NCI-H460 (cell line): ENCODE measurements at places on chromosomes 11 and 22. TPM values are rescaled to one million over a fixed set of nuclear protein-coding genes. Genes with fewer than 3 reads are reported as not detected.

The CRYBB2 gene
- total RNA-seq = not detected in 2 replicates

GRCh38 chr11:68120273-68121066 lies 718 bp downstream of the CHKA start:
- no peak for DNase-seq

The C11orf16 gene
- not detected in 2 replicates for total RNA-seq

The ARHGAP32 gene
- 10.7 and 12.4 TPM in 2 replicates for total RNA-seq

DNA sequence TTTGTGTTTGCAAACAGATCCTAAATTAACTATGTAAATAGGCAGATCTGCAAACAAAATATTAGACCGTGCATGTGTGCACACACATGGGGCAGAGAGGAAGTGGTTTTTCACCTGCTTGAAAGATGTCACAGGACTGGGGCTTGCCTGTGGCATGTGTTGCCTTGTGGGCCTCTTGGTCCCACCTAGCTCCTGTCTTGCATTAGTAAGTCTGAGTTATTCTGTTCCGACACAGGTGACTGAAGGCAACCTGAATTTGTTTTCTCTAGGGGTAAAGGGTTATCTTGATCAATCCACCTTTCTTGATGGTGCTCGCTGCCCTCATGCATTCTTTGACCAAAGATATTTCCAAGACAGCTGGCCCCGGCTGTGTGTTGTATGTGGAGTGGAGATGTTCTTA lies 667.5 kb downstream of the NTM start:
- DNase-seq = no peak

- DNase-seq = no peak
These were observed 1.2 kb upstream of the PPP1R14B start for GRCh38 chr11:64247729-64248531.

DNA sequence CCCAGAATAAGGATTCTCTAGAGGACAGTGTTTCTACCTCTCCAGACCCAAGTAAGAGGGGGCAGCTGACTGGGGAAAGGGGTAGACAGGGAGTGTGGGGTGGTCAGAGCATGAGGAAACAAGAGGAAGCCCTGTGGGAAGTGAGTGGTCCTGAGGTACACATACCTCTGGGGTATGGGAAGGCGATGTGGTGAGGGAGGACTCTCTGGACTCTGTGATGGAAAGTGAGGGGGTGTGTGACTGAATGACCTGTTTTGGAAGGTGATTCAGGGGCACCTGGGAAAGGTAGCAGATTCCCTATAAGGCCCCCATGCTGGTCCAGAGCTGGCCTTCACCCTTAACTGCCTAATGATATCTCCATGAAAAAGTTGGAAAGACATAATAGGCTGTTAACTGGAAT lies 80.1 kb downstream of the DEPDC5 start:
- no peak for DNase-seq

DNA sequence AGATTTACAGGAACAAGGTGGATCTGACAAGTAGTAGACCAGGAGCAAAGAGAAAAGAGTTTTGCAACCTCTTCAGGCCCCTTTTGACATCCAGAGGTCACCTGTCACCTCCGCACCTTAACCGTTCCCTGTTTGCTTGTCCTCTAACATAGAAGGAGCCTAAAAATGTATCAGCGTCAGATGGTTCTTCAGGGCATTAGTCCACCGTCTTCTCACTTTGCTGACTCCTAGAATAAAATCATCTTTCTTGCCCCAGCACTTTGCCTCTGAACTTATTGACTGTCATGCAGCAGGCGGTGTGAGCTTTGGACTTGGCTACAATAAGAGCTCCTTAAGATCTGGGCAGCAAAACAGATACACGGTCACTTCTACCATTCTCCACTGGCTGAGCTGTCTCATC lies 339.7 kb upstream of the B3GAT1 start:
- no peak for DNase-seq

DNA sequence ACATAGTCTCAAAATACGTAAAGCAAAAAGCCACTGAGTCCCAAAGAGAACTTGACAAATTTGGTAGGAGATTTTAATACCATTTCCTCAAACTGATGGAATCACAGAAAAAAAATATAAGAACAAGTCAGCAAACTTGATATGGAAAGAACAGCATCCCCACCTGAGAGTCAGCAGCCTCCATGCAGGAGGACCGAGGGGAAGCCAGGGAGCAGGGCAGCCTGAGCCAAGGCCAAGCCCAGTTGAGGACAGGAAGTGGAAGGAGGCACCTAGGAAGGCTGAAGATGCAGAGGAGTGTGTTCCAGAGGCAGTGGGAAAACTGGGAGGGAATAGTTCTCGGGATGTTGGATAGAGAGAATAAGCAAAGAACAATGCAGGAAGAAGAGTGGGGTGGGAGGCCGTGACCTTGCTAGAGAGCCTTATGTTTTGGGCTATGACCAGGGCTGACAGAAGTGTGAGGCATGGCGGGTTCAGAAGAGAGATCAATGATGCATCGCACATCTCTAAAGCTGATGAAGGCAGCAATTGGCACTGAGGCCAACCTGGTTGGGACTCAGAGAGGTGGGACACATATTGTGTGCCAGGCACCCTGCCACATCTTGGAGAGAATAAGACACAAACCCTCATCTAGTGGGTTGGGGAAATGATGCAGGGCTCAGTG lies 15.4 kb downstream of the APOA4 start:
- DNase-seq = no peak

GRCh38 chr11:57772562-57772961 lies 11.0 kb downstream of the CTNND1 start:
- DNase-seq = no peak

The MMP27 gene
- total RNA-seq = not detected in 2 replicates

- no peak for DNase-seq
These were observed 16.8 kb upstream of the TMEM184B start for GRCh38 chr22:38289583-38290082.

DNA sequence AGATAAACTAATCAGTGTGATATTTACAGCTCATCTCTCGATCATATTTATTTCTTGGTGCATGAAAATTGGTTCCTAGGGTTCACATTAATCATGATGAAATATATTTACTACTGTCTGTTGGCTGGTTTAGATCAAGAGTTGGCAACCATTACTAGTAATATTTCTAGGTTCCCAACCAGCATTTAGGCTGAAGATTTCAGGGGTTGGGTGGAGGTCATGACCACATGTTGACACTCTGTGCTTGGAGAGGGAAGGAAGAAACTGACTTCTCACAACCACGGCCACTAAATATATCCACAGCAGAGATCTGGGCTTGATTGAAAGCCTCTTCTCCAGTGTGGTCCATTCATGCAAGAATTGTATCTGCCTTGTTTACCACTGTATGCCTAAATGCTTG lies 87.9 kb downstream of the ALX4 start:
- no peak for DNase-seq

The RBFOX2 gene
- total RNA-seq = 48.4 and 54.4 TPM in 2 replicates

- DNase-seq = no peak
These were observed 16.8 kb upstream of the IGLL5 start for GRCh38 chr22:22870577-22871404.

The GAB4 gene
- total RNA-seq = not detected in 2 replicates

The TOLLIP gene
- total RNA-seq = 9.9 and 10.3 TPM in 2 replicates

GRCh38 chr11:11582011-11582701 lies 39.6 kb downstream of the GALNT18 start:
- no peak for DNase-seq
